GM06990 (cell line): ENCODE measurements at places on chromosomes 3 and 15.

DNA sequence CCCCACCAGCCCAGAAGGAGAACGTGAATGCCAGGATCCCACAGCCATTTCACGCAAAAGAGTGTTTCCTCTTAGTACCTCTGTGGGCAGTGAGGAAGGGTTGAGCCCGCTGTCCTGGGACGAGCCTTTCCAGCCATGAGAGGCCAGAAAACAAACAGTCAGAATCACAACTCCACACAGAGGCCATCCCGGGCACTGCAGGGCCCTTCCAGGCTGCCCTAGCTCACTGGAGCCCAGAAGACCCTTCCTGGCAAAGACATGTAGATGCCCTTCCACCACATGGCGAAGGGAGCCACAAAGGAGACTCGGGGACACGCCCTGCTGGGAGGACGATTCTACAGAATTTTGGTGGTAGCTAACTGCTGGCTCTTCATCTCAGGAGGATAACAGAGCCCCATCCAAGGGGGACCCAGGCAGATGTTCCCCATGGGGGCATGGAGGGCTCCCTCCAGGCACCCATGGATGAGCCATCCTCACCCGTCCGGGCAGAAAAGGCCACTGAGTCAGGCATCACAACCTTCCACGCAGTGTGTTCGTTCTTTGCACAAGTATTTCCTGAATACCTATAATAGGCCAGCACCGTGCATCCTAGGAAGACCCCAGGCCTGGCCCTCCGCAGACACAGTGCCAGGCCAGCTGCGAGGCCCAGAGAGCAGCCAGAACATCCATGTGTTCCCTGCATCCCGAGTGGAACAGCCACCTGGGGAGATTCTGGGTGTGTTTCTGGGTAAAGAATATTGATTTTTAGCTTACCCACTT lies 47.2 kb downstream of the SLC12A8 start:
- no peak for DNase-seq

- no peak for DNase-seq
These were observed 8.8 kb upstream of the ATP11B start for GRCh38 chr3:182784542-182784941.

GRCh38 chr3:107285197-107285596 lies 92.0 kb upstream of the CCDC54 start:
- no peak for DNase-seq

- no peak for DNase-seq
These were observed 163.7 kb downstream of the MOBP start for GRCh38 chr3:39631136-39631535.

DNA sequence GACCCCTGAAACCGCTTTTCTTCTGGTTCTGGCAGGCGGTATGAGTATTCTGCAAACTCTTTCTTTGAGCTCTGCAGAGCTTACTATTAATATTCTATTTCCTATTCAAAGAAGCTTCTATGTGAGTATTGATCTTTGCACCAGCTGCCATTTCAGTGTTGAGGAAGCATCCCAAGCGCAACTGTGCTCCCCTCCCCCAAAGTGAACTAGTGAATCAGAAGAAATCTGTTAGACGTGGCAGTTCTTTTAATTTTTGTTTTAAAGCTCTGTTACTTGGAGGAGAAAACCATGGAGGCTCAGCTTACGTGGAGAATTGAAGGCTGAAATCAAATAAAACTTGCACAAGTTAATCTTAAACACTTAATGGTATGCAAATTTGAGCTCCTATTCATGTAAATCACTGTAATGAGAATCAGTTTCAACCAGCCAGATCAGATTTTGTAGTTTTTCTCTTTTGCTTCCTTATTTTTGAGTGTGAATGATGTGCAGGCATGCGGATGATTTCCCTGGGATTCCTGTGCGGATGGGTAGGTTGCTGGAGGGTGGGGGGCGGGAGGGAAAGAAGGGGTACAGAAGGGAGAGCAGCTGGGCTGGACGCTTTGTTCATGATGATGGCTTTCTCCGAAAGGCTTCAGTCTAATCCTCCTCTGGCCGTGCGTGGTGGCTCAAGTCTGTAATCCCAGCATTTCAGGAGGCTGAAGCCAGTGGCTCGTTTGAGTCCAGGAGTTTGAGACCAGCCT lies 16.1 kb upstream of the AGBL1 start:
- no peak for DNase-seq

GRCh38 chr3:32841341-32841740 lies 23.5 kb downstream of the TRIM71 start:
- no peak for DNase-seq

GRCh38 chr15:68413363-68414205 lies 18.4 kb downstream of the ITGA11 start:
- DNase-seq, result no peak

GRCh38 chr3:183513046-183513706 lies 42.3 kb downstream of the KLHL6 start:
- DNase-seq, result no peak

- no peak for DNase-seq
These were observed 92.3 kb downstream of the FRMD5 start for GRCh38 chr15:44102675-44103254.

GRCh38 chr3:114380233-114380651 lies 86.4 kb downstream of the TIGIT start:
- DNase-seq, result no peak

DNA sequence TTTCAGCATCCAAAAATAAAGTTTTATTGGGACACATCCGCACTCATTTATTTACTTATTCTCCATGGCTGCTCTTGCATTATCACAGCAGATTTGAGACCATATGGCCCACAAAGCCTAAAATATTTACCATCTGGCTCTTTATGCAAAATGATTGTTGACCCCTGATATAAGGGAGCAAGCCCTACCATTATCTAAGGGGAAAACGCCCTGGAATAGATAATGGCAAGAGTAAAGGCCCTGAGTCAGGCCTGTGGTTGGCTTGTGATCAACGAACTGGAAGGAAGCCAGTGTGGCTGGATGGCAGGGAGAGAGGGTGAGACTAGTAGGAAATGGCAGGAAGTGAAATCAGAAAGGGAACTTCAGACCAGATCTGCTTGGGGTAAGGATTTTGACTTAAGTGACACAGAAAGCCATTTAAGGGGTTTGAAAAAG lies 24.6 kb upstream of the DMXL2 start:
- no peak for DNase-seq

DNA sequence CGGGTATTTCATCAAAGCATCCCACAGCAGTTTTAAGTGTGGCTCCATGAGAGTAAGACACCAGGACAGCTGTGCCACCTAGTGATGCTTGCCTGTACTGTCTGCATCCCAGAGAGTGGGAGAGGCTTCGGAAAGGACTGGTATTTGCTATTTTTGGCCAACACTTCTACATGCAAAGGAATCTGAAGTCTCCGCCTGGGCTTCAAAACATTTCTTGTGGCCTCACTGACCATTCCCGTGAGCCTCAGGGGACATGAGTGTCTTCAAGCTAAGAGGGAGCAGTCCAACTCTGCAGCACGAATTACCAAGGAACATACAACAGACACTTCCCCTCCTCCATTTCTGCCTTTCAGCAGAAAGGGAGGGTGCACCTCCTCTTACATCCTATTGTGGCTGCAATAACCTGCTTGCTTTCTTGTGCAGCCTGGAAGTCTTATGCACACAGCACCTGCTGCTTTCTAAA lies 177.5 kb downstream of the RORA start:
- no peak for DNase-seq

DNA sequence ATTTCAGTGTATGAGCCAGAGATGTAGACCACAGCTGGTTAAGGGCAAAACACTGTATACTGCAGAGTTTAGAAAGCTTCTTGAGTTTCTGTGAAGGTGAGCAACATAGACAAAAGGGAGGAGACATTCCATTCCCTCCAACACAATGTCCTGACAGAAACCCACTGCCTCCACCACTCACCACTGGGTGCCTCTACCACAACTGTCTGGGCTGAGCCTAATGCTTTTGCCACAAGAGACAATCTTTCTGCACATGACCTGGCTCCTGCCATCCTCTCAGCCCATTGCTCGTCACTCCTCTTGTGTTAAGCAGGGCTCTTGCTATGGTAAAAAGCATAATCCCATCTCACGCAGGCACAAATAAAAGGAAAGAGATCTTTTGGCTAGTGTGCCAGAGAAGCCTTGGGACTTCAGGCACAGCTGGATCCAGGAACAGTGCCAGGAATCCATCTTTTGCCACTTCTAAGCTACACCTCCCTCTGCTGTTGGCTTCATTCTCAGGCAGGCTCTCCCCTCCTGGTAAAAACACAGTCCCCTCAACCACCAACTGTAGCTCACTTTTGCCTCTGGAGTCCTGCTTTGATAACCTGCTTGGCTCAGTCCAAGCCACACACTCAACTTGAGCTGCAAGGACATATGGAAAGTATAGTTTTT lies 140.6 kb upstream of the PRR20G start:
- DNase-seq, result no peak

- no peak for DNase-seq
These were observed 10.1 kb upstream of the FSTL1 start for GRCh38 chr3:120460862-120461261.

GRCh38 chr3:24650839-24651238 lies 156.2 kb upstream of the THRB start:
- DNase-seq, result no peak

- DNase-seq, result no peak
These were observed 352.0 kb upstream of the COL8A1 start for GRCh38 chr3:99286266-99286845.

GRCh38 chr3:133676336-133677118 lies 14.8 kb upstream of the TOPBP1 start:
- no peak for DNase-seq

GRCh38 chr3:181729341-181729869 lies 17.7 kb downstream of the SOX2 start:
- DNase-seq, result no peak

DNA sequence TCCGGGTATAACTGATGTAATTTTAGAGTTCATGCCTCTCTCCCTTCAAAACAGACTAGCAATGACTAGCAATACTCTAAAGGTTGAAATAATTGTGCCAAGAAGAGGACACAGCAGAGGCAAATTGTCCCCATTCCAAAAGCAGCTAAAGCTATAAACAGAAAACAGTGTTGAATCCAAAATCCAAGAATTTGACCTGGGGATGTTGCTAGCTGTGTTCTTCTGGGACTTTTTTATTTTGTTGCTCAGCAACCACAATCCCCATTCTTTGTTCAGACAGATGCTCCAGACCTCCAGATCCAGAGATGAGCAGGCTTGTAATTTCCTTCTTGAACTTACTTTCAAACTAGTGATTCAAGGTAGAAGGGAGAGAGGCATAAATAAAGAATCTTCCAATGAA lies 191.5 kb downstream of the FOXB1 start:
- no peak for DNase-seq

- DNase-seq, result no peak
These were observed 29.1 kb upstream of the GNB5 start for GRCh38 chr15:52220251-52220650.

- peak; percentile 71 for DNase-seq
These were observed 103.1 kb downstream of the KLHL25 start for GRCh38 chr15:85691350-85692240.

DNA sequence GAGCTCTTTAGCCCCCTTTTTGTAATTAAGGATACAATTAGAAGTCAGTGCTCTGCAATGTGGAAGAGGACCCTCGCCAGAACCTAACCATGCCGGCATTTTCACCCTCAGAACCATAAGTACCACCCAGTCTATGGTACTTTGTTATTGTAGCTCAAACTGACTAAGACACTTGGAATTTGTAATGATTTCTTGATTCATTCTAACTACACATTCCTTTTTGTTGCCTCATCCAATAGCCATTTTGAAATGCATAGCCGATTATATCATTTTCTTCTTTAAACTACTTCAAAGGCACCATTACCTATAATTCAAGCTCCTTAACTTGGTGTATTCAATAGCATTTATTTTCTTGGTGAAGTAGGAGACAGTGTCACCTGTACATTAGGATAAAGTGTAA lies 61.4 kb downstream of the GLB1 start:
- no peak for DNase-seq

GRCh38 chr3:112979244-112979832 lies 4.4 kb upstream of the CD200R1 start:
- no peak for DNase-seq

DNA sequence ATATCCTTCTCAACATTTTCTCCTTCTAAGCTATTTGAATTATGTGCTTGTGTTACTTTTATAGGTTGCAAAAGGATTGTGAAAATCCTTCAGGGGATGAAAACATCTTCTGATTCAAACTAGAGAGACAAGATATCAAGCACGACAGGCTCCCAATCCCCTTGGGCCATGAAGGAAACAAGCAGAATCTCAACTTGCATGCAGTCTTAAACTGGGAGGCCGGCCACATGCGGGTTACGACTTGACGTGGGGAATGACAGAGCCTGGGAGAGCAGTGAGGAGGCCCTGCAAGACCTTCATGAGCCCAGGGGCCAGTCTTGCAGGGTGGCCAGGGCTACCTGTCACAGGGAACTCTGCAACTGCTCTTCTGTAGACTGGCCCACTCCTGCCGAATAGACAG lies 94.4 kb downstream of the SCN11A start:
- no peak for DNase-seq

GRCh38 chr3:9669720-9670432 lies 20.6 kb downstream of the MTMR14 start:
- no peak for DNase-seq

- no peak for DNase-seq
These were observed 12.3 kb downstream of the THBS1 start for GRCh38 chr15:39593071-39593655.

GRCh38 chr3:62653796-62654195 lies 221.4 kb downstream of the CADPS start:
- DNase-seq, result no peak

DNA sequence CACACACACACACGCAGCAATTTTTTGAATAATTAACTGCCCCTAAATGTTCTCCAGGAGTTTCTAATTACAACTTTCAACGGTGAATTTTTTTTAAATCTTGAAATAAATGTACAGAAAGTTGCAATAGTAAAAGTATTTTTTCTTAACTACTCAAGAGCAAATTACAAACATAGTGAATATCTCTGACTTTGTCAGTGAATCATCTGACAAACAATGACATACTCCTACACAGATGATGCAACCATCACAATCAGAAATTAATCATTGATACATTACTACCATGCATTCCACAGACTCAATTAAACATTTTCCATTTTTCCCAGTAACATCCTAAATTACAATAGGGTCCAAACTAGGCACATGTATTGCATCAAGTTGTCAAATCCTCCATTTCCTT lies 597.3 kb downstream of the NAALADL2 start:
- no peak for DNase-seq

DNA sequence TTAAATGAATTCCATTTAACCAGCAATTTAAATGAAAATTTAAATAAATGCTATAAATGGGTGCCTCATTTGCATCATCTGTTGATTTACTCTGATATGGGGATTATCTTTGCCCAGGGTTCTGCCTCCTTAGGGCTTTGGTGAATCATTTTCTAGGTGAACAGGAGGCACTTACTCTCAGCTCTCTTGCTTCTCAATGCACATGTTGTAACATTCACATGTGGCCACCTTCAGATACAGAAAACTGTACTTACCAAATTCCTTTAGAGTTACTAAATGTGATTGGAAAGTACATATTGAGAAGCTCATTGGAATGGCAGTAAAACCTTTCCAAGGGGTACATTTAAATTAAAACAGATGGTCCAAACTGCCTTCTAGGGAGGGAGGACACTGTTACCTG lies 20.8 kb downstream of the GADL1 start:
- no peak for DNase-seq

- no peak for DNase-seq
These were observed 8.1 kb downstream of the EDEM1 start for GRCh38 chr3:5195605-5196004.

- no peak for DNase-seq
These were observed 105.4 kb upstream of the CTDSPL start for GRCh38 chr3:37756311-37756710.
